ENCODE measurements at places on chromosomes 3 and 15.

DNA sequence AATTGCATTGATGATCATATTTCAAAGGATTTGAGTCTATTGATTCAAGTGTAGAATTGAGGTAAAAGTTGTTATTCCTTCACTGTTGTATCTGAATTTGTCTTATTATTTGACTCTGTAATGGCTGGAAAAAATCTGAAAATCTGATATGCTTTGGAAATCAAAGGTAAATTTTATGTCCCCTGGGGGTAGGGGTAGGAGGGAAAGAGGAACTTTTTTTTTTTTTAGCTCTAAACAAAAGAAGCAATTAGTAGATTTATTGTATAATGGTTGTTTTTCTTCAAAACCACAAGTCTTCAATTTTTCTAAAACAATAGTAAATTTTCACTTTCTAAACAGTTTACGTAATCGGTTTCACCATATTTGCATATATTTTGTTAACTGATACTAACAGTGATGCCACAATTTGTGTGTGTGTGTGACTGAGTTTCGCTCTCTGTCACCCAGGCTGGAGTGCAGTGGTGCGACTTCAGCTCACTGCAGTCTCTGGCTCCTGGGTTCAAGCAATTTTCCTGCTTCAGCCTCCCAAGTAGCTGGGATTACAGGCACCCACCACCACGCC is 91.7 kb upstream of the GOLGA6L4 start:
- DNase-seq = peak; percentile 10

GRCh38 chr3:129793319-129793718 is 100.2 kb downstream of the TMCC1 start:
- no peak for DNase-seq

- DNase-seq = no peak
Observed at GRCh38 chr3:53842436-53843194, 3.6 kb downstream of the CHDH start.

GRCh38 chr15:87527416-87527815 is 729.1 kb downstream of the NTRK3 start:
- no peak for DNase-seq

GRCh38 chr3:127172211-127172610 is 20.7 kb upstream of the PRR23E start:
- no peak for DNase-seq

DNA sequence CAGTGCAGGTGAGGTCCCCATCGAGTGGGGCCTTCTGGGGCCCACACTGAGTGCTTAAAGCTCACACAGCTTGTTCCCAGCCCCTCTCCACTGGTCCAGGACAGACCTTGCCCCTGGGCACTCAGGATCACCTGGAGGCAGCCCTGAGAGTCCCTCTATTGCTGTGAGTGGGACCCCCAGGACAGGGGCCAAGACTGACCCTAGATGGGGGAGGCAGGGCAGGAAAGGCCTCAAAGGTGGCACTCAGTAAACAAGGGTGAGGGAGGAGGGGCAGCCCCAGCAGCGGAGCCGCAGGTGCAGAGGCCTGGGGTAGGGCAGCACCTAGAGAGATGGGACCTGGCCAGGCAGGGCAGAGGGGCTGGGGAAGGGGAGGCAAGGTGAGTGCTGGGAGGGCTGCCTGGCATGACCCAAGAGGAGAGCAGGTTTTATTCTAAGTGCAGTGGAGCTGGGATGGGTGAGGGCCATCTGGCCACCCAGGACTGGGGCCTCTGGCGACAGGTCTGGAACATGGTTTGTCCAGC is 27.9 kb downstream of the CFAP100 start:
- DNase-seq = no peak

GRCh38 chr15:76150513-76150912 is 90.7 kb downstream of the TMEM266 start:
- DNase-seq = no peak

GRCh38 chr3:127426444-127427153 is 138.8 kb upstream of the PRR20G start:
- no peak for DNase-seq

DNA sequence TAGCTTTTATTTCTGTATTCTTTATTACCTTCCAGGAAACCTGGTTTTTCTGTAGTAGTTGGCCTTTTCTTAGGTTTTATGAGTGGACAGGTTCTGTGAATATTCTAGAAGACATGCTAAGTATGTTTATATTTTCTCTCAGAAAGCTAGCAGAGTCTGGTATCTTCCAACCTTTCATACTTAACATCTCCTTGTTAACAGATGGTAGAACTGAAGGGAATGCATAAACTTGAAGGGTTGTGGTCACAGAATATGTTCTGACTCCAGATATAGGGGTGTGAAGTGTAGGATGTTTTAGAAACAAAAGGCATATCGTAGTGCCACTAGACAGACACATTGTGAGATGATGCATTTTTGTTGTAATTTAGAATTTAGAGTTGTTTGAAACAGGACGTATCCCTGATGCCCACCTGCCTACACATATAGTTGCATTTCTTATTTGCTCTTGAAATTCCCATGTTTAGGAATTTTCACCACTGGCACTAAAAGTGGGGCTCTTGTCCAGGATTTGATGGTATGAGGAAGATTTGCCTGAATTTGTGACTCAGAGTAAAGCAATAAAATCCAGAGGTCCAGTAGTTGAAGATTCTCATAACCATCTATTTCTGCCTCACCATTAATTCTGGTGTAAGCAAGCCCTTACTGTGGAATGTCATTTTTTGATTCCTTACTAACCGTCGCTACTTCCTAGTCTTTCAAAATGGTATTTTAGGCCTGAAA is 274.5 kb downstream of the FEZF2 start:
- DNase-seq = no peak

GRCh38 chr15:90300988-90301706 is 35.7 kb downstream of the NGRN start:
- peak; percentile 26 for DNase-seq

GRCh38 chr15:83205725-83206324 is 1.8 kb downstream of the HDGFL3 start:
- DNase-seq = no peak

GRCh38 chr3:126293370-126294082 is 63.7 kb downstream of the KLF15 start:
- DNase-seq = no peak

DNA sequence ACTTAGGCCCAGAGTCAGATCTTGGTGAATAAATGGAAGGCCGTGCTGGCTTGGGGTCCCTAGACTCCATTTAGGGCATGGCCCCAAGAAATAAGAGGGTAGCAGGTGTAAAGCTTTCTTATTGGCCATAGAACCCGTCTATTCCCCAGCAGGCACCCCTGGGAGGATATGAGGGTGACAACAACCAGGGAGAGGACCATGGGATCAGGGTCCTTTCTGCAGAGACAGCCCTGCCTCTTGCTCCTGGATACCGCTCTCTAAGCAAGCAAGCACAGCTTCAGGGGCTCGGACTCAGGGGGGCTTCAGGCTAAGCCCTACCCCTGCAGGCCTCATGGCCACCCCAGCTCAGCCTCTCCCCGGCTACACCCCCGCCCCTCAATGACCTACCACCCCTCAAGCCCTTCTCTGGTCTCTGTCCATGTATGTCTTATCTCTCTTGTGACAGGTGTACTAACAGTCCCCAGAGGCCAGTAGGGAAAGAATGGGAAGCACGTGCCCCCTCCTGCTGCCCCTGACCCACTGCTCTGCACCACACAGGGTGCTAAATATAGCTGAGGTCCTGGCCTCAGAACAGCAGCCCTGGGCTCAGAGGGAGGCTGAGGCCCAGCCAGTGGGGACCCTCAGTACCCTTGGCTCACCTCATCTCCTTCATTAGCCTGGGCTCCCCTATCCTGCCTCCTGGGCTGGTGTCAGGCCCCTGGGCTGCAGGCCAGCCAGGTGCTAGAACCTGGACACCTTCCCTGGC is 1.9 kb downstream of the XIRP1 start:
- no peak for DNase-seq

DNA sequence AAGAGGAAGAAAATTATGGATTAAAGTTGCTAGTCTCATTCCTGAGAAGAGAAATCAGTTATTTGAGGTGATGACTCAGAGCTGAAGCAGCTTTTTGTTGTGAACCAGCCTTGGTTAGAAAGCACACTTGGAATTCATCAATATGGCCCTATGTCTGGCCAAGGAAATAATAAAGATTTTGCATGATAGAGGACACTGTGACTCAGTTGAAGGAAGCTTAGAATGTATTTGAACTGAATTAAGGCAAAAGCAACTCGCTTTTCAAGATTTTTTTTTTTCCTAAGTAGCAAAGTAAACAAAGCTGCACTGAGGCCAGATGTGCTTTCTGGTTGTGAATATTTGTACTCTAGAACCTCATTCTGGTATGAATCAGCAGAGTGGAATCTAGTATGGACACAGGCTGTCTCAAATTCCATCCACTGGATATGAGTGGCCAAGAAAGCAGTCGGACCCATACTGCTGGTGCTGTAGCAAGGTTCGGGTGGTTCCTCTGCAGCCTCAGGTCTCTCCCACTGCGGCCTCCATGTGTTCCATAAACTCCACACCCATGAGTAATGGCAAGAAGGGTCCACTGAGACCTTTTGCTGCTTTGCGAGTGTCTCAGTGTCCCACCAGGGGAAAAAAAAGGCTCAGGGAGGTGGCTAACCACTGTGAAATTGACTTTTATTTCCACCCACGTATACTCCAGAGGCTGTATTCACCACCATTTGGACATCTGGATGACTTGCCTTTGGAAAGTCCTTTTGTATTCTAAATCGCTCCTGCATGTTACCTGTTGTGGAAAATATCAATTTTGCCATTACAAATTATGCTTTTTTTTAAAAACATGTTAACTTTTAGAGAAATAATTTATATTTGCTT is 53.1 kb downstream of the TGFBR2 start:
- DNase-seq = no peak

DNA sequence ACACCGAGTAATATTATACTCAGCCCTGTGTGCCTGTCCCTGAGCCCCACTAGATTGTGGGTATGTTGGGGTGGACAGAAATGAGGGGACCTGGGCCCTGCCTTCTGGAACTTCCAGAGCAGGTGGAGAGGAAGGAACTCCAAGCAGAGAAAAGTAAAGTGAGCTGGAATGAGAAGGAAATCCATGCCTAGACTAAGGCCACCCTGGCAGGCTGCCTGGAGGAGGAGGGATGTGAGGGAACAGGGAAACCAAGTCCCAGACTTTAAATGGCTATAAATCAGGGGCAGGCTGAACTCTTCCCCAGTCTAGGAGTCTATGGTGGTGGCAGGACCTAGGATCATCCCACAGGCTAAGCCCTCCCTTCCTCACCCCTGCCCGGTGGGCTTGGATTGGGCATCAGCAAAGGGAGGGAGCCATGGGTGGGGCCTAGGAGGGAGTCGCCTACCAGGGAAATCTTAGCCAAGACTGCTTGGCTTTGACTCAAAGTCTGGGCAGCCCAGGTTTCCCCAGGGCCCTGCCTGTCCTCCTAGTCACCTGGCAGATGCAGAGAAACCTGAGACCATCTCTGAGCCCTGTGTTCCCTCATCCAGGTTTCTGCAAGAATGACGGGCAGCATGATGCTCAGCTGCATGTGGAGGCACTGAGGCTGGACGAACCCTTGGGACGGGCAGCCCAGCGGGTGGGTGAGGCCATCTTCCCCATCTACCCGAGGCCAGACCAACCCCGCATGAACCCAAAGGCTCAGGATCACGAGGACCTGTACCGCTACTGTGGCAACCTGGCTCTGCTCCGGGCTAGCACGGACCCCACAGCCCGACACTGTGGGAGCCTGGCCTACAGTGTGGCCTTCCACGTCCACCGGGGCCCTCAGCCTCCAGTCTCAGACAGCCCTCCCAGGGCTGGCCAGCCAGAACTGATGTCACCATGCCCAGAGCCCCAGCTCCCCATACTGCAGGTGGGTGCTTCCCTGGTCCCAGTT is 15.6 kb upstream of the STRA6 start:
- no peak for DNase-seq

GRCh38 chr3:146577662-146578061 is 27.5 kb downstream of the PLSCR5 start:
- DNase-seq = no peak

GRCh38 chr3:22977042-22977441 is 226.1 kb upstream of the UBE2E2 start:
- no peak for DNase-seq

- no peak for DNase-seq
Observed at GRCh38 chr3:81068546-81068945, 692.9 kb downstream of the GBE1 start.

GRCh38 chr3:135895106-135895733 is 70.3 kb upstream of the PPP2R3A start:
- peak; percentile 24 for DNase-seq

Measured in GM12864 (cell line).